Prostate gland (tissue), 2 donors: ENCODE measurements at places on chromosomes 4 and X. TPM values are rescaled to one million over a fixed set of nuclear protein-coding genes. Genes with fewer than 3 reads are reported as not detected.
A peak's percentile ranks its signal among the peaks of the same experiment; 100 is the strongest.

The GRIA3 gene
- total RNA-seq = 1.1 TPM

DNA sequence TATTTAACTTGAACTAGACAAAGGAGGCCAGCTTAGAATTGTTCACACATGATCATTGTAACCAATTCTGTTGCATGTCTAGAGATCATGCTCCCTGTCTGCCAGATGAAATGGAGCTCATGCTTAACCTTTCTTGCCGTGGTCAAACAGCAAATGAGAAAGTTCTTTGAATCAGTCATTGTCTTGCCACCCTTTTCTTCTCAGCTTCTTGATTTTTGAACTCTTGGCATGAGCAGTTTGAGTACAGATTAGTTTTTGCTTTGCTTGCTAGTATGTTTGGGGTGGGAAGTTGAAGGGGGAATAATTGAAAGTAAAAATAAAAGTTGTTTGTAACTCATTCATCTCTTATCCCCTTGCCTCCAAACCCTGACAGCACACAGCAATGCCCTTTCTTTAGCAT lies 4.7 kb downstream of the MTM1 start:
- H3K27ac ChIP-seq = no peak overlapping the region
- H3K36me3 ChIP-seq = no peaks in the 10 kb centered on the region
- H3K4me1 ChIP-seq = no peaks in the 10 kb centered on the region
- no peak for DNase-seq
- H3K27me3 ChIP-seq = no peaks in the 10 kb centered on the region

The MGAT4D gene
- total RNA-seq = 3.2 TPM

DNA sequence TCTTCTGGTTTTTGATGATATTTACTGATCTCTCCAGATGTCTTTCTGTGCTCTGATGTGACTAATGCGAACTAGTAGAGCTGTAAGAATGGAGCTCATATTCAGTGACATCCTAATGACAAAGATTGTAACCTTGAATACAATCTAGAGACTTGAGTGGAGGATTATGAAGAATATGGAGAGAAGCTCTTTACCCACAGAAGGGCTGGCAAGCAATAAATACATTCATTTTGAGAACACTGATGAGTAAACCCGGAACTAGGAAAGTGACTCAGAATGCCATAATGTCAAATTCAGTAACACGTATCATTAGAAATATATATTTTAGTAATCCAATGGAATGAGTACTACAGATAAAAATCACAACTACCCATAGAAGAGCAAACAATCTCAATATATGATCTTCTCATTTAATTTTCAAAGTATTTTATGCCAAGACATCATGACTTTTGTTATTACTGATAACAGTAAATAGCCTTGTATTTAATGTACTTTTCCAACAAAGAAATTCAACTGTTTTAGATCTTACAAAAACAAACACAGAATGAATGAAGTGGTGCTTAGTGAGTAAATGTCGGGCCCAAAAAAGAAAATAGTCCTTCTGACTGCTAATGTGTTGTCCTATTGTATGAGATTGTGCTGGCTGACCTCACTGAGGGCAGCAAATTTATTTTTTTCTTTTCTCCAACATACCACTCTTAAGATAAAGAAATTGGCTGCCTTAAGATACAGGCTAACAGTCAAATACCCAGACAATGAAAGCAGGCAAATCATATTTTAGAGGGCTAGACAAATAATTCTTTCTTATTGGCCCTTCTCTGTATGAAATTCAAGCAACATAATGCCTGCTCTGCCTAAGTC lies 49.2 kb upstream of the HDAC8 start:
- H3K36me3 ChIP-seq = no peaks in the 10 kb centered on the region
- H3K4me3 ChIP-seq = no peak overlapping the region
- peak overlapping the region; percentile 81 for H3K27ac ChIP-seq
- no peaks in the 10 kb centered on the region for H3K27me3 ChIP-seq

The TLR2 gene
- total RNA-seq = 5.5 TPM

The P2RY10 gene
- total RNA-seq = 0.96 TPM

DNA sequence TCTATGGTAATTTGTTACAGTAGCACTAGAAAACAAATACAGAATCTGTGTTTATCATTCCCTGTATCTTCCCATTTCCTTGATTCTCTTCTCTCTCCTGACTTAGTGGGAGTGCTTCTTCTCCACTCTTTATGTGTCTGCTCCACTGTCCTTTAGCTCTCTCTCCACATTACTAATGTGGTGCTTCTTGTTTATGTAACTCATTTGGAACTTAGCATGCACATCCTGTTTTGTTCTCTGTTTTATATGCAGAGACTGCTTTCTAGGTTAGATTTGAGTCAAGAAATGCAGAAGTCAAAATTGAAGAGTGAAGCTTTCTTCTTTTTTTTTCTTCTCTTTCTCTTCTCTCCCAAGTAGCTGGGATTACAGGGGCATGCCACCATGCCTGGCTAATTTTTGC lies 25.9 kb downstream of the ADH1A start:
- no peaks in the 10 kb centered on the region for H3K36me3 ChIP-seq
- no peak overlapping the region for H3K27ac ChIP-seq
- DNase-seq = no peak
- H3K4me3 ChIP-seq = no peak overlapping the region

- no peak overlapping the region for H3K4me3 ChIP-seq
- DNase-seq = no peak
- no peaks in the 10 kb centered on the region for H3K27me3 ChIP-seq
- H3K36me3 ChIP-seq = no peaks in the 10 kb centered on the region
- no peaks in the 10 kb centered on the region for H3K4me1 ChIP-seq
Measured at GRCh38 chrX:129877401-129877800, 28.6 kb upstream of the UTP14A start.

The MAMLD1 gene
- total RNA-seq = 51.7 TPM

DNA sequence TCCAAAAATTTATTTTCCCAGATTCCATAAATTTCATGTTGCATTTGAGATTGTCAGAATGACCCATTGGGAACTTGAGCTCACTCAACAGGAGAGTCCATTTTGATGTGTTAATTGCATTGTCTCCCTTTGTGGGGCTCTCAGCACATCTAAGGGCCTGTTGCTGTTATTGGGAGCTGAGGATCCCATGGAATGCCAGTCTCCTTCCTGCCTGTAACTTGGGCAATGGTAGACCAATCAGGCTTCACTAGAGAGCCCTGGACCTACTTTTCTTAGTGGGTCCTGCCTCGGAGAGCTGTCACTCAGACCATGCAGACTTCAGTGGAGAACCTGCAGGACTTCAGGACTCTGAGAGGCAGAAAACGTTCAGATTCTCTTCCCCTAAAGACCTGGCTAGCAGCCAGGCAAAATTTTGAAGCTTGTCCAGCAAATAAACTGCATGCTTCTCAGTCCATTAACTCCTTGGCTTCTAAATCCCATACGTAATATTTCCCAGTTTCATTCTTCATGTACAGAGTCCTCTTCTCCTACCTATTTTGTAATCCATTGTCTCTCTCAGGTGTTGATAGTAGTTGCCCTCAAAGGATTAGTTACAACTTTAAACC lies 25.1 kb downstream of the OCRL start:
- H3K27ac ChIP-seq = no peak overlapping the region
- no peaks in the 10 kb centered on the region for H3K4me1 ChIP-seq
- no peaks in the 10 kb centered on the region for H3K27me3 ChIP-seq
- H3K36me3 ChIP-seq = no peaks in the 10 kb centered on the region
- no peak for DNase-seq
- H3K4me3 ChIP-seq = no peak overlapping the region

DNA sequence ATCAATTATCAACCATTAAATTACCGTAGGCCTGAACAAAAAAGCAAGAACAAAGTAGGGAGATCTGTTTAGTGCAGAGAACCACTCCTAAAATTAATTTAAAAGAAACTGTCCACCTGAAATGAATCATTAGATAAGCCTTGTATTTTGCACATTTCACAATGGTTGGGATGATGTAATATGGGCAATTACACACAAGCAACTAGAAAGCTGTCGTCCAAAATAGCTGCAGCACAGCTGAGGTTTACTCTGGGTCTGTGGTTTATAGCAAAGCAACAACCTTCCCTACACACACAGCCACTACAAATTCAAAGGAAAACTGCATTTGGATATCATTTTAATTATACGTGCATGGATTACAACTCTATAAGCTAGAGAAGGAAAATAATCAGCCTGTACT lies 28.5 kb downstream of the PCDH19 start:
- no peak overlapping the region for H3K27ac ChIP-seq
- no peaks in the 10 kb centered on the region for H3K4me1 ChIP-seq
- H3K27me3 ChIP-seq = no peaks in the 10 kb centered on the region
- no peak for DNase-seq
- no peaks in the 10 kb centered on the region for H3K36me3 ChIP-seq

- no peak for DNase-seq
- no peak overlapping the region for H3K27ac ChIP-seq
- no peak overlapping the region for H3K4me3 ChIP-seq
- no peaks in the 10 kb centered on the region for H3K4me1 ChIP-seq
Measured at GRCh38 chr4:16031546-16032395, 52.1 kb downstream of the PROM1 start.

- H3K4me1 ChIP-seq = no peaks in the 10 kb centered on the region
- H3K4me3 ChIP-seq = no peak overlapping the region
- no peak overlapping the region for H3K27ac ChIP-seq
- no peaks in the 10 kb centered on the region for H3K27me3 ChIP-seq
- DNase-seq = no peak
Measured at GRCh38 chr4:94395562-94395961, 52.9 kb upstream of the HPGDS start.

- no peaks in the 10 kb centered on the region for H3K4me1 ChIP-seq
- H3K27ac ChIP-seq = peak overlapping the region; percentile 5
- no peaks in the 10 kb centered on the region for H3K36me3 ChIP-seq
- DNase-seq = peak; percentile 10
- no peaks in the 10 kb centered on the region for H3K27me3 ChIP-seq
Measured at GRCh38 chrX:71493111-71493613, 39.7 kb upstream of the OGT start.

- H3K27ac ChIP-seq = no peak overlapping the region
- no peaks in the 10 kb centered on the region for H3K36me3 ChIP-seq
- H3K4me3 ChIP-seq = no peak overlapping the region
- H3K27me3 ChIP-seq = no peaks in the 10 kb centered on the region
Measured at GRCh38 chrX:130299279-130300009, 30.7 kb upstream of the ZNF280C start.

The FGFBP2 gene
- total RNA-seq = 78.8 TPM

DNA sequence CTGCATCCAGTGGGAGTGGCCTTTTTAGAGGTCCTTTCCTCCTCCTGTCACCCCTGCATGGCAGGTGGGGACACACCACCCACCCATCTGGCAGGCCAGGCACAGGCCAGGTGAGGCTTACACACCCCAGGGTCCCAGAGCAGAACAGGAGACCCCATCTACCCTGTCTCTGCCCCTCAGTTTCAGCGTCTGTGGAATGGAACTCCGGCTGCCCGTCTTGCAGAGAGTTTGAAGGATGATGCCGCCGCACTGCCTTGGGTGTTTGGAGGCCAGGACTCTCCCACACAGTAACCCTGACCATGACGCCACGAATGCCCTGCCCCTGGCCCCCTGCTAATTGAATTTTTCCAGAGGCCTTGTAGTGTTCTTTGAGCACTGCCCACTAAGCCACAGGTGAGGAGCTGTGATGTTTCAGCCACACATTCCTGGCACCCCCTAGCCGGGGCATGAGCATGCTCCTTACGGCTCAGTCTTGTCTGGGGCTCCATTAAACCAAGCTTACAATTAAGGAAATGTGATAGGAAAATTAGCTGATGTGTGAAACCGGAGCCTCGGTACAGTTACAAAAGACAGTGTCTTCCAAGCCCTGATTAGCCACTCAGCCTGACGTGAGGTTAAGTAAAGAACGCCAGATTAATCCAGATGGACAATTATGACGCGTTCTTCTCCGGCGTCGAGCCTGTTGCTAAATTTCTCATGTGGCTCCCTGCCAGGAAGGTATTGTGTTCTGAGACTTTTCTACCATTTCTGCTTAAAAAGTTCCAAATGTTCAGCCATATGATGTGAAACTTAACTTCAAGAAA lies 39.3 kb downstream of the HMX1 start:
- H3K27ac ChIP-seq = no peak overlapping the region
- no peak for DNase-seq
- no peaks in the 10 kb centered on the region for H3K4me1 ChIP-seq
- no peaks in the 10 kb centered on the region for H3K36me3 ChIP-seq
- no peak overlapping the region for H3K4me3 ChIP-seq

GRCh38 chrX:23821847-23822246 lies 38.9 kb downstream of the SAT1 start:
- H3K4me1 ChIP-seq = no peaks in the 10 kb centered on the region
- no peak for DNase-seq
- no peaks in the 10 kb centered on the region for H3K36me3 ChIP-seq
- H3K27me3 ChIP-seq = no peaks in the 10 kb centered on the region
- H3K27ac ChIP-seq = peak overlapping the region; percentile 69
- H3K4me3 ChIP-seq = no peak overlapping the region

GRCh38 chrX:115521741-115522140 lies 39.2 kb upstream of the PLS3 start:
- no peak overlapping the region for H3K4me3 ChIP-seq
- no peaks in the 10 kb centered on the region for H3K4me1 ChIP-seq
- no peaks in the 10 kb centered on the region for H3K27me3 ChIP-seq
- DNase-seq = no peak
- no peak overlapping the region for H3K27ac ChIP-seq

GRCh38 chr4:175833574-175834311 lies 21.7 kb upstream of the GPM6A start:
- no peak overlapping the region for H3K27ac ChIP-seq
- H3K36me3 ChIP-seq = no peaks in the 10 kb centered on the region
- H3K4me1 ChIP-seq = no peaks in the 10 kb centered on the region
- H3K4me3 ChIP-seq = no peak overlapping the region

GRCh38 chr4:54281054-54281766 lies 52.1 kb downstream of the PDGFRA start:
- H3K27ac ChIP-seq = peak overlapping the region; percentile 25
- H3K4me1 ChIP-seq = peaks cover 2% of the 10 kb centered on the region
- no peak overlapping the region for H3K4me3 ChIP-seq
- DNase-seq = peak; percentile 90
- H3K27me3 ChIP-seq = no peaks in the 10 kb centered on the region
- no peaks in the 10 kb centered on the region for H3K36me3 ChIP-seq

DNA sequence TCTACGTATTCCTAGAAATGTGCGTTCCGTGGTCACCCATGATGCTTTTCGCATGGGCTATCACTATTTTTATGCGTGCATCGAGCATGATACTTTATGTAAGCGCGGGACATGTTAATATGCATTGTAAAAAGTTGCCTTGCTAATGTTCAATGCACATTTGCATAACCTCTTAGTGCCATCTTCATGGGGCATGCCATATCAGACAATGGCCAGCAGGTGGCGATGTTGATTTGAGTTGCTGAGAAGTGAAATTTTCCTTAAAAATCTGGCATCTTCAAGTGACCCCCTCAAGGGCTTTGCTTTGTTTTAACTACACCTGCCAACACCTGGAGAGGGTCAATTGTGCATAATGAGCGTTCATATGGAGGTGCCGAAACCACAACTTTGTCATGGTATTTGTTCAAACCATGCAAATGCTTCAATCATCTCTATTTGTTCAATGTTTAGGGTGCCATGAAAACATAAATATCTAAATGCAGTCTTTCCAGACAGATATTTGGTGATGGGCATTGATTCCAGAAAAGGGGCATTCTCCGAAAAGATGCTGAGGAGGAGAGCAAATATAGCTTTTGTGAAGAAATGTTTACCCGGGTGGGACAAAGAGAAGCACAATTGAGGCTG lies 833.9 kb upstream of the PRKX start:
- H3K4me1 ChIP-seq = no peaks in the 10 kb centered on the region
- H3K27ac ChIP-seq = no peak overlapping the region
- H3K36me3 ChIP-seq = no peaks in the 10 kb centered on the region
- DNase-seq = peak; percentile 3
